ENCODE measurements at places on chromosomes 11 and 22.

- DNase-seq: no peak
Observed at GRCh38 chr11:70606248-70606950, 208.1 kb downstream of the CTTN start.

GRCh38 chr11:10275714-10276113, 18.3 kb downstream of the SBF2 start:
- no peak for DNase-seq

DNA sequence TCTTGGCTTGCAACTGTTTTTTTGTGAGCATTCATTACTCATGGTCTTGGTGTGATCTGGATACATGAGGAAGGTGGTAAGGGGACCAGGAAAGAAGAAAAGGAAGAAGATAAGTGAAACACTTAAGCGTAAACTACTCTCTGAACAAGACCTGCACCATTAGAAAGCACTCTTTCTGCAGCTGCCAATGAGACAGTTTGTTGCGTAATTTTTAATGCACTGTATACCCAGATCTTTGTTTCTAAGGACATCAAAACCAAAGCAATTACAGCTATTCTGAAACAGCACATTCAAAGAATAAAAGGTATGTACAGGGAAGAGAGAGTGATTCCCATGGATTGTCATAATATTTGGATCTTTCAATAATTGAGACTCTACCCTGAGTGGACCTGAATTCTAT, 147.4 kb downstream of the BLID start:
- no peak for DNase-seq

- no peak for DNase-seq
Observed at GRCh38 chr11:97610854-97611253, 1221.0 kb downstream of the JRKL start.

DNA sequence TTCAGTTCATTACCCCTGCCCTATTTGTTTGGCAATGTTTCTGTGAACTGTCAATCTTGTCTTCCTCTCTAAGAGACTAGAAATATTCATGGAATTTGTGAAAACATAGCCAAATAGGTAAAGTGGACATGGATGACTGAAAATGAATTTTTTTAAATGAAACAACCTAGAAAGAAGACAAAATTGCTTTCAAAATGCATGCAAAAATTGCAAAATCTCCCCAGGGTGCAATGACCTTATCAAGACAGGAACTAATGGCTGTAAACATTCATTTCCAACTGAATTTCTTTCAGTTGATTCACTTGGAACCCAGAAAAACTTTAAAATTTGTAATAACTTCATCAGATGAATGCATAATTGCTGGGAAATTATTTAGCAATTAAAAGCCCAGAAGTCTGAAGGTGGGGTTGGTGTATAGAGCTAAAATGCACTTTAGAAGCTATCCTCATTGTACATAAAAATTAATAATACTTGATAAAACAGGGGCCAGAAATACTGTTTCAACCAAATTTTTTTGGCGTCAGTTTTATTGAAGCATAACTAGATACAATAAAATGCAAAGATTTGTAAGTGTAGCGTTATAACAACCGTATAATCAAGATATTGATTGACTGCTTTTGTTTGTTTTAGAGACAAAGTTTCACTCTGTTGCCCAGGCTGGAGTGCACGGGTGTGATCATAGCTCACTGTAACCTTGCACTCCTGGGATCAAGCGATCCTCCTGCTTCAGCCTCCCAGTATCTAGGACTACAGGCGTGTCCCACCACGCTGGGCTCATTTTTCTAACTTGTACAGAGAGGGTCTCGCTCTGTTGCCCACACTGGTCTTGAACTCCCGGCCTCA, 27.6 kb upstream of the SLC35C1 start:
- DNase-seq: no peak

Data from hindlimb muscle (tissue), 1 donor.